ENCODE measurements at places on chromosomes 5 and 9.

- DNase-seq = no peak
These were observed at the start of gene CAMK2A for GRCh38 chr5:150289551-150290390. Gene CAMK2A, minus strand, starts transcription at chr5:150289773. Its CDS starts 148 bp downstream, at chr5:150289625.

GRCh38 chr5:55364537-55365055 lies 56.8 kb downstream of the MTREX start:
- no peak for DNase-seq

DNA sequence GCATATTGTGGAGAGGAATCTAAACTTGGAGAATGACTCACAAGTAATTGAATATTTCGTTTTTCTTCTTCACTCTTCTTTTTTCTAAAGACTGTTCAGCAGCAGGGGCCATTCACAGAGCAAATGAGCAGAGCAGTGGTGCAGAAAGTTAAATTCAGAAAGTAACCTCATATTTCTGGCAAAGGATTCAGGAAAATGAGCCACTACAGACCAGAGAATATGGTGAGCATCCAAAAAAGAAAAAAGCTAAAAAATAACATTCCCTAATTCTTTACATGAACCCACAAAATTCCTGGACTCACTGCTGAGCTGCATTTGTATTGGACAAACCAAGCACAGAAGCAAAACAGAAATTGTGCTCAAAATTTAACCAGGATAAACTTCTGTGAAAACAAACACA lies 1486.8 kb upstream of the C9orf72 start:
- peak; percentile 1 for DNase-seq

DNA sequence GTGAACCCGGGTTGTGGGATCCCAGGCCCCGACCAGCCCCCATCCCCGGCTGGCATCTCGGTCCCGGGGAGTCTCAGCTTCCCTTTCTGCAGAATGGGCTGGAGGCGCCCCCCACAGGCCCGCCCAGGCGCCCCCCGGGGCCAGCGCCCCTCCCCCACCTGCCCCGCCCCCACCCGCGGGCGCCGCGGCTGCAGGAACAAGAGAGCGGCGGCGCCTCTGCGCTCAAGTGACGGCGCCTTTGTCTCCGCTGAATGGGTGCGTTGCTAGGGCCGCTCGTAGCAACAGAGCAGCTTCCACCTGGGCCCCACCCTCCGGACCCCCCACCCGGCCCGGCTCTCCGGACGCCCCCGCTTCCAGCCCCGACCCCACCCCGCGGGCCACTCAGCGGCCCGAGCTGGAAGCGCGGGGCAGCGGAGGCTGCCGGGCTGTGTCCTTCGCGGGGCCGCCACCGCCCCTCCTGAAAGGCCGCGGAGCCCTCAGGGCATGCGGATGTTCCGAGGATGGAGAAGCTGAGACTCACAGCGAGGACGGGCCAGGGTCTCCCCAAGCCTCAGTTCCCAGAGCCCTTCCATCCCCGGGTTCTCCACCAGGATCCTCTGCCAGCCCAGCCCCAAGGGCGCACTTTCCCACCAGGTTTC lies 27.5 kb downstream of the ADGRD2 start:
- DNase-seq = no peak

- no peak for DNase-seq
These were observed 481.2 kb upstream of the KLF4 start for GRCh38 chr9:107970726-107971125.

GRCh38 chr5:158629591-158630312 lies 470.0 kb downstream of the EBF1 start:
- no peak for DNase-seq

GRCh38 chr9:84697509-84698114 lies 28.1 kb downstream of the NTRK2 start:
- peak; percentile 8 for DNase-seq

- DNase-seq = peak; percentile 4
These were observed 372.0 kb upstream of the KCNN2 start for GRCh38 chr5:113989913-113990305.

GRCh38 chr9:124020520-124021384 lies 9.2 kb downstream of the LHX2 start:
- no peak for DNase-seq

GRCh38 chr9:34991607-34992375 lies 2.2 kb downstream of the DNAJB5 start:
- DNase-seq = peak; percentile 15

DNA sequence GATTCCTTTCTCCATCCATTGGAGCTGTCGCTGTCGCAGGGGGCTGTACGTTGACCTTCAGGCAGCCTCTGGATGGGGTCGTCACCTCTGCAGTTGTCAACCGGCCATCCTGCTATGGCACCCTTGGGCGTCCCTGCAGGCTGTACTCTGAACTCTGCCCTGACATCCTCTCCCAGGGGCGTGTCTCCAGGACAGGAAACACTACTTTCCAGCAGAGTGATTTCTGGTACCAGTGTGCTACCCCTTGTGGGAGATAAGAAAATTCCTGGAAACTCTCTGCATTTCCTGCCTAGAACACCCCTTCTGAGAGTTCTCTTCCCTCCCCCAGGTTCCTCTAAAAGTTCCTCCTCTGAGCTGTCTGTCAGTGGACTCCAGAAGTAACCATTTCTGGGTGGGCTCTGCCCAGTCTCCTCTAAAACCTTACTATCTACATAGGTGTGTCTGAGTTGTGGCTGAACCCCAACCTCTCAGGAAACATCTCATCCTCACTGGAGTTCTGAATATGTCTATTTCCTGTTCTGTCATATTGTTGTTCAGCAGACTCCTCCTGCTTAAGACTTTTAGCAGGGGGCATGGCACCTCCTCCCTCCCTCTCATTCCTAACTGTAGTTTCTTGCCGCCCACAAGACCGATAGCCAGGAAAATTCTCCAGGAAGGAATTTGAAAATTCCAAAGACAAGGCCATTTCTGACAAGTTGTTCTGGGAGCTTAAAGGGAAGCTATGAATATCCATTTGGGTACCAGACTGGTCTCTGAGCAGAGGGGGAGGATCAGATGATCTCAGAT lies 145.3 kb upstream of the RASEF start:
- DNase-seq = no peak

DNA sequence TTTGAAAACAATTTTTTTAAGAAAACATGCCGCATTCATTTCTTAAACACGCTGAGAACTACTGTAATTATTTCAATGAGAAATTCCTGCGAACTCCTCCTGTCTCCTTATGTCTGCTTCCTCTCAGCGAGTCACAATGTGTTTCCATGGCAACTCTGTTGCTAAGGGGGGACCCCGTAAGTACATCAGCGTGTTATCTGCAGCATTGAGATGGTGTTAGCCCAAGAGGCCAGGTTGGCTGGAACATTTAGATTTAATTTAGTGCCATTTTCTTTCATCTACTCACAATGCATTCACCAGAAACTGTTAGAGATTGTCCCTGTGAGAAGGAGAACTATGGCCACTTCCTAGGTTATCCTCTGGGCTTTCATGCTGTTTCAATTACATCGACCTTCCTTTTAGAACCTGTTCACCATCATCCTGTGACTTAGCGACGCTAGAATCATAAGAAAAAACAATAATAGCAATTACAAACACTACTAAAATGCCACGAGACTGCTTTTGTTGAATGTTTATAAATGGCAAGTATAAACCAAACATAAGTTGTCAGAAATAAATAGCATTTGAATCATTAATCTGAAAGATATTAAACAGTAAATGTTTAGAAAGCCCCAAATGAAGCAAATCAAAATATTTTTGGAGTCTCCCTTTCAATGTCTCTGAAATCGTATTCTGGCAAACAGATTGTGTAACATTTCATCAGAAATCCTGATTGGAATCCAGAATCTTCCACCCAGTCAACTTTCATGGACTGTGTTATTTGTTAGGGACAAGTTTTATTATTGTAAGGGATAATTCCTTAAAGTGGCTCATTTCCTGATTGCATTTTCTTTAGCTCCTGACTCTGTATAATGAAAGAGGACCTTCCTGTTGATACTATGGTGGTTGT lies 39.7 kb upstream of the SHC3 start:
- peak; percentile 23 for DNase-seq

GRCh38 chr9:88773627-88774244 lies 217.5 kb upstream of the S1PR3 start:
- DNase-seq = peak; percentile 79

GRCh38 chr9:28661853-28662252 lies 1088.6 kb upstream of the C9orf72 start:
- DNase-seq = no peak

DNA sequence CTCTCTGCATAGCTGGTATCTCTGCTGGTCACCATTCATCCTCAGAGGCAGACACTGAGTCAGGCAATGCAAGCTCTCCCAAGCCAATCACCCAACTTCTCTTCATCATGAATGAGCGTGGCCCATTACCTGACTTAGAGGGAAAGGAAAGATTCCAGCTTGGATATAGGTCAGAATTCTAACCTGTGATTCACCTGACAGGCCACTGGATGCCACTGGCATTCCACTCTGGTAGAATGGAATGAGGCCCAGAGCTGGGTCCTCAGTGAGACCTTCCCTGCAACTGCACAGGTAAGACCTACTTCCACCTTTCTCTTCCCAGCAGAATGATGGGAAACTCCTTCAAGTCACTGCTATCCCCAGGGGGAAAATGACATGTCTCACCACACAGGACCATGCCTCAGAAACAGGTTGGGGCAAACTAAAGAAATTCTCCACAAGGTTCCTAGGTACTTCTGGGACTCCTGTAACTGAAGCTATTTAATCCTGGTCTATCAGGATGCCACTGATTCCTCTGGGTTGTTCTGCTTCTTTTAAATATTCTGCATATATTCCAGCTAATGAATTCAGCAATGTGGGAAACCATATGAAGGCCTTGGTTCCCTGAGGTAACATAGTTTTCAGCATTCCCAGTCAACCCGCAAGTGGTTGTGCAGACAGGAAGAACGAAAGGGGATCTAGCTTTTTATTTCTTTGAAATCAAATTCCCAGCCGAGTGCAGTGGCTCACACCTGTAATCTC lies 62.0 kb downstream of the SUSD1 start:
- peak; percentile 54 for DNase-seq

DNA sequence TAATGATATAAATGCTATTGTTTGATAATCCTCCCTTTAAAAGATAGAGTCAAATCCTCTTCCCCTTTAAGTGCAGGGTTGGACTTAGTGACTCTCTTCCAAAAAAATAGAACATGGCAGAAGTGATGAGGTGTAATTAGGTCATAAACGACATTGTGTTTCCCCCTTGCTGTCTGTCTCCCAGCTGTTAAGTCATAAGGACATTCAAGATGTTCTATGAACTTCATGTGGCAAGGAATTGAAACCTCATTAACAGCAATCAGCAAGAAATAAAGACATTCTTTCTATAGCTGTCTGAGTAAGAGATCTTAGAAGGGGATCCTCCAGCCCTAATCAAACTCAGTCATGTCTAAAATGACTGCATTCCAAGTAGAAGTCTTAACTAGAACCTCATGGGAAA lies 3.3 kb upstream of the SLC25A46 start:
- DNase-seq = no peak

DNA sequence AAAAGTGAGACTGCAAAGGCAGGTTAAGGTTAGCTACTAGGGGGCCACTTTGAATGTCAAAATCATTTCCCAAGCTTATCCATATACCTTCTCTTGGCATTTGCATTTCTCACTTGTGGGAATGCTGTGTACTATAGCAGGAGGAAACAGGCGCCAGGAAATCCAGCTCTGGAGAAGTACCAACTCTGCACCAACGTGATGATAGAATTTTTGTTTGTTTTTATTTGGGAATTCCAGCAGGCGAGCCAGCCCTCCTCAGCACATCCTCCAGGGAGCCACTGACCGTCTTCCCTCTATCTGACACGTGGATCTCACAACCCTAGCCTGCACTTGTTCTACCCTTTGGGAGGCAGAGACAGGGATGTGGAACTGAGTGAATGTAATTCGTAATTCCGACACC lies 318.0 kb downstream of the ACTL7B start:
- no peak for DNase-seq

DNA sequence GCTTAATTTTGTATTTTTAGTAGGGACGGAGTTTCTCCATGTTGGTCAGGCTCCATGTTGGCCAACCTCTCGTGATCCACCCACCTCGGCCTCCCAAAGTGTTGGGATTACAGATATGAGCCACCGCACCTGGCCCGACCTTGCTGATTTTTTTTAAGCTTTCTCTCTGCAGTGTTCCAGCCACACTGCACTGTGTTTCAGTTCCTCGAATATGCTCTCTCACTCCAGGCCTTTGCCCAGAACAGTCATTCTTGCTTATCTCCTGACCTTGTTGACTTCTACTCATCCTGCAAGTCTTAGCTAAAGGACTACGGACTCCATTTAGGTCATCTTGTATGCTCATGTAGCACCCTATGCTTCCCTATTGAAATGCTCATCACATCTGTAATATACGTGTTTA lies 3.3 kb downstream of the SNAPC3 start:
- DNase-seq = no peak

- peak; percentile 58 for DNase-seq
These were observed 112.3 kb upstream of the NR3C1 start for GRCh38 chr5:143515829-143516228.

DNA sequence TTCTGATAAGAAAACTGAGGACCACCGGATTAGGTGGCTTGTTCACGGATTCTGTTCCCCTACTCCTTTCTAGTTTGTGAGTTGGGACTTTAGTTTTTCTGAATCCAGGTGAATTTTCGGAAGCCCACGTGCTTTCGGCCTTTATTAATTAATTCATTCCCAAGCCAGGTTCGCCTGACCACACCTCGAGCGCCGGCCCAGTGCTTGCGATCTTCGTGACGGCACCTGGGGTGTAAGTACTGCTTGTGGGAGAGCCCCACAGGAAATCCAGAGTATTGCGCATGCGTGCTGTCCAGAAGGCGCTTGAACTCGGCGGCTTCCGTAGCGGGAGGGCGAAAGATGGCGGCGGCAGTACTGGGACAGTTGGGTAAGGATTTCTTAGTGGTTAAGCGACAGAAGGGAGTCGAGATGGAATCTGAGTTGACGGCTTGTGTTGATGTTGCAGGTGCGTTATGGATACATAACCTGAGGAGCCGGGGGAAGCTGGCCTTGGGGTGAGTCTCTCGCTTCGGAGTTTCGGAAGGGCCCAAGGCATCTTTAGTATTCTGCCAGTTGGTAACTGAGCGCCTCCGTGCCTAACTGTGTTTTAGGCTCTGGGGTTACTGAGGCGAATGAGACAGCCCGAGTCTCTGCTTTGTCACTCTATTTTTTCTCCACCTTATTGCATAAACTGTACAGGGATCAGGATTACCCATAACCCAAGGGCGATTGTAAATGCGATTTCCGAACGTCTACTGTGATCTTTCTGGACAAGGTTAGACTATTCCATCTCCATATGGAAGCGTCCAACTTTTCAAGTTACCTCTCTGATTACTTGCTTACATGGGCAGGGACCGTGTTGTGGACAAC lies at the start of gene MRPL22:
Gene MRPL22, plus strand, starts transcription at position 302 of the 849 bp plus-strand sequence. Its CDS starts 38 bp downstream, at position 340.
- peak; percentile 96 for DNase-seq

- DNase-seq = no peak
These were observed 18.7 kb upstream of the ZNF608 start for GRCh38 chr5:124764992-124765611.

GRCh38 chr5:151492729-151493128 lies 45.3 kb downstream of the SLC36A1 start:
- DNase-seq = peak; percentile 75

- DNase-seq = peak; percentile 64
These were observed 234.8 kb downstream of the AUH start for GRCh38 chr9:91126761-91127445.

DNA sequence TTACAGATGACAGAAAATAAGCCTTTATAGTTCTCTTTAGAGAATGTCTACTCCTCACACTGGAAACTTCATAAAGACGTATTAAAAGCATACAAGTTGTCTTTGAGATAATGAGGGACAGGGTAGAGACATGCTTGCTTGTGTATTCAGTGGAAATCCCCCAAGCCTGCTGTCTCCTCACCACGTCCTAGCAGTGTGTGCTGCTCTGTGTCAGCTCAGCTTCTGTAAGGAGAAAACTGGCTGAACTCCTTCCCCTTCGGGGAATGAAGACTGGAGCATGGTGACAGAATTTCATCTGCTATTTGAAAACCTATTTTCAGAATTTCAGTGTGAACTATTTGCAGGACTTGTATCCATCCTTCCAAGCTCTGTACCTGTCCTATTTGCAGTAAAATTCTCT lies 9.4 kb downstream of the OR2V2 start:
- no peak for DNase-seq

- DNase-seq = no peak
These were observed 405.8 kb downstream of the FAM170A start for GRCh38 chr5:120035181-120035580.

All from iris pigment epithelial cell (primary cell).